GM12892 (cell line): ENCODE measurements at places on chromosomes 6 and 20.

DNA sequence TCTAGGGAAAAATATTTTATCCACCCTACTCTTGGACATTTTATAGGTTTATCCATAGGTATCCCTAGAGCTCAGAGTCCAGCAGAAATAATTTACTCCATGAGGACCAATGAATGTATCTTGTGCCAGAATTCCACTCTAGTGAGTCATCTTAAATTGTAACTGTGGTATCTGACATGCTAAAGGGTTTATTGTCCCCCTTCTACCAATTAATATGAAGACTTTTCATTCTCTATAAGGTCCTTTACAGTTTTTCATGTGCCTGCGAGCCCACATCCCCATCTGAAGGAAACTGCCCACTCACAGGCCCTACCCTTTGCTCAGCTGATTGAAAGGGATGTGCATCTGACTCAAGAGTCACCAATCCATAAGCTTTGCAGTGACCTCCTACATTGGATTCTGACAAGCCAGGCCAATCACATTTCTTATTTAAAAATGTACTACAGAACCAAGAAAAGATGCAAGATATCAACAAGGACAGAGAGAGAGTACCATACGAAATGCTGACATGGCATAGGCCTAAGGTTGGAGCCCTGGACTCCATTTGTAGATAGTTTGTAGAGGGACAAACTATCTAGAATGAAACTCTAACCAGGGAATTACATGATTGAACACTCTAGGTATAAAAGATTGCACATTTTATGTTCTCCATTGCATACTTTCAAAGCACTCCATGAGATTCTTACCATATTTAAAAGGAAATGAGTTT is 93.4 kb upstream of the DEFB112 start:
- DNase-seq = no peak

DNA sequence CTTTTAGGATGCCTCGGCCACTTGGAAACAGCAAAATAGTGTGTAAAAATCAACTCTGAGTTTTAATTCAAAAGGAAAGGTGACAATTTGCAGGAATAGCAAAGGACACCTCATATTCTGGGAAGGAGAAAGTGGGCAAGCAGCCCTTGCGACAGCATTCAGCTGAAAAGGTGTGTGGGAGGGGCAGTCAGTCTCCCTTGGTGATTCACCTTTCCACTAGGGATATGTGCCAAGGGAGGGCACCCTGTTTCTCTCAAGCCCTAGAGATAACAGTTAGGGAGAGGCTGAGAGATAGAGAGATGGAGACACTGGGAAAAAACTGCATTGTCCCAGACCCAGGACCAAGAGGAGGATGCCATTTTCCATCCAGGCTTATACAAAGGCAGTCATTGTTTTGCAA is 228.1 kb downstream of the EPM2A start:
- DNase-seq = no peak

GRCh38 chr6:148293181-148293995 is 49.2 kb upstream of the SASH1 start:
- DNase-seq = no peak

- no peak for DNase-seq
These were observed 1.3 kb upstream of the PLCG1 start for GRCh38 chr20:41135888-41136679.

GRCh38 chr6:156279261-156279969 is 497.8 kb upstream of the ARID1B start:
- no peak for DNase-seq

DNA sequence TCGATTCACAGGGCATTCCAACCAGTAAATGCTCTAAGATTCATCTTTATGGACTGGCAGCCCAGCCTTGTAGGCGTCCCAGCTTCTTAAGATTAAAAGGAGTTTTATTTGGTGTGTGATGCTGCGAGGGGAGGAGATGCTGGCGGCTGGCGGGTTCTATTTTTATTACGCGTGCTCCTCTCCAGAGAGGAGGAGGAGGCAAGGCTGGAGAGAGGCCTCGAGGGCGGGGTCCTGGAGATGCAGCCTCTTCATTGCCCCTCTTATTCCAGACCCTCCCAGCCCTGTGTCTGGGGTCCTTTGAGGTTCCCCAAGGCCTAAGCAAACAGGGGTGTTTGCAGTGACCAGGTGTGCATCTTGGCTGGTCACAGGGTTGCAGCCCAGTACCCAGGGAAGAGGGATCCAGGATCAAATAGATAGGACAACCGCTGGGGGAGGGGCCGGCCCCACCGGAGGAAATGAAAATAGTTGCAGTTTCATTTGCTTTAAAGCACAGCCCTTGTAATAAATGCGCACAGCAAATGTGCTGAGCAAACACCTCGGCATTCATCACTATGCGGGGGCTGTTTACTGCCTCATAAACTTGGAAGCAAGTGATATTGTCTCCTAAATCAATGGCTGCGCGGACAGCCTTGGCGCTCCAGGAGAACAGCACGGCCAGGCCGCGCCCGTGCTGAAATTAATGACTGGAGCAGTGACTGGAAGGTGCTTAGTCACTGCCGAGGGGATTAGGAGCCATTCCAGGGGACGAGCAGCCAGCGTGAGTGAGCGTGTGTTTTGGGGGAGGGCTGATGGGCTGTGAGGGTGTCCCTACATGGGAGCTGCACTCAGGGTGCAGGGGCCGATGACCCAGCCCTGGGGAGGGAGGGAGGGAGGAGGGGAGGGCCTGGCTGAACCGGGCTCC is 83.0 kb downstream of the TMEM242 start:
- no peak for DNase-seq

- no peak for DNase-seq
These were observed 20.7 kb downstream of the FUCA2 start for GRCh38 chr6:143490775-143491174.

DNA sequence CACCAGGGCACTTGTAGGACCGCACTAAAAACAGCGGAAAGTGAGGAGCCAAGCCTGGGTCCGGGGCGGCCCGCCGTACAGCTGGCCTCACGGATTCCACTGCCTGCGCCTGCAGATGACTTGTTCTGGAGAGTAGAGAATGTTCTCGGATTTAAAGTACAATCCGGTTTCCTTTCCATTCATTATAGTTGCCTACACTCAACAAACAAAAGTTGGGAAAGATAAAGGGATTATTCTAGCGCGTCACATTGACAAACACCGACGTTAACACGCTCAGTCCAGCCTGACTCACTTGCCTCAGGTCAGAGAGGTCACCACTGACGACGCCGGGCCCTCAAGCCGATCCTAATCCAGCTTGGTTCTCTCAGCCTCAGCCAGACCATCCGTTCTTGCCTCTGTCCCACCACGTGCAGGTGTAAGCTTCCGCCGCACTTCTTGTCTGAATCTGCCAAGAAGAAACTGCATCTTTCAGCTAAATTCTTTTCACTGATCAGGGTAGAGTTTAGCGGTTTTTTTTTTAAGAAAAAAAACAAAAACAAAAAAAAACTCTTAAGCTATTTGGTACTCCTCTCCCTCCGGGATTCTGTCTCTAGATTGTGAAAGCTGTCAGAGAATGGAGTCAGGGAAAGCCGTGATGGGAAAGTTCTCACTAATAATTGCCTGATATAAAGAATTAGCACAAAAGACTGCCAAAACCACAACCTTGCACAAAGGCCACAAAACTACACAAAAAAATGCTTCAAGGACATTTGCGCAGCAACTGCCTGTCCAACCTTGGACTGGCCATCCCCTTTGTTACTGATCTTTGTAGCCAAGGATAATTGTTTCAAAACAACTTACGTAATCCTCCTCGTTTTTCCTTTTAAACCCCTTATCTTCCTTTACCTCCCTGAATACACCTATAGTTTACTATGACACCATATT is 1.1 kb upstream of the PHF10 start:
- no peak for DNase-seq

DNA sequence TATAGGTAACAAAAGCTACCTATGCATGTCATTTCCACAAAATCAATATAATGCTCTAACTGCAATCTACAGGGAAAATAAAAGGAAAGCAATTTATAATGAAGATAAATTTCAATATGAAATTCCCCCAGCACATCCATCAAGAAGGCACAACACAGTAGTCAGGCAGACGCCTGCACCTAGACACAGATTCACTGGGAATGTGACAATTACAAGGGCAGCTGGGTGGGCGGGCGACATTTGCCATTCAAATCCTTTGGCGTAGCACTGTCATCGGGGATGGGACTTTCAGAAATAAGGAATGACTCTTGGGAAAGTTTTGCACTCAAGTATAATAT is 60.4 kb downstream of the SULF2 start:
- DNase-seq = no peak

GRCh38 chr6:106445508-106445878 is 85.0 kb downstream of the CRYBG1 start:
- no peak for DNase-seq

DNA sequence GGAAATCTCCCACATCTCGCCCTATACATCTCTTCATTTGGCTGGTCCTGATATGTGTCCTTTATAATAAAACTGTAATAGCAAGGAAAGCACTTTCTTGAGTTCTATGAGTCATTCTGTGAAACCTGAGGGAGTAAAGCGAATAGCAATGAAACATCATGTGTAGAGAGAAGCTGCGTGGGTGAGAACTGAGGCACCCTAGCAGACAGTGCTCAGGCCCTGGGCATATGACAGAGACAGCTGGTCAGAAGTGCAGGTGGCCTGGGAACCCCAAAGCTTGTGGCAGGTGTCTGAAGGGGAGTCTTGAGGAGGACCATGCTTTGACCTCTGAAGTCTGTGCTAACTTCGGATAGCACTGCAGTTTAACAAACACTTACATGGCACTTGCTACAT is 1.3 kb upstream of the BLOC1S5 start:
- no peak for DNase-seq

DNA sequence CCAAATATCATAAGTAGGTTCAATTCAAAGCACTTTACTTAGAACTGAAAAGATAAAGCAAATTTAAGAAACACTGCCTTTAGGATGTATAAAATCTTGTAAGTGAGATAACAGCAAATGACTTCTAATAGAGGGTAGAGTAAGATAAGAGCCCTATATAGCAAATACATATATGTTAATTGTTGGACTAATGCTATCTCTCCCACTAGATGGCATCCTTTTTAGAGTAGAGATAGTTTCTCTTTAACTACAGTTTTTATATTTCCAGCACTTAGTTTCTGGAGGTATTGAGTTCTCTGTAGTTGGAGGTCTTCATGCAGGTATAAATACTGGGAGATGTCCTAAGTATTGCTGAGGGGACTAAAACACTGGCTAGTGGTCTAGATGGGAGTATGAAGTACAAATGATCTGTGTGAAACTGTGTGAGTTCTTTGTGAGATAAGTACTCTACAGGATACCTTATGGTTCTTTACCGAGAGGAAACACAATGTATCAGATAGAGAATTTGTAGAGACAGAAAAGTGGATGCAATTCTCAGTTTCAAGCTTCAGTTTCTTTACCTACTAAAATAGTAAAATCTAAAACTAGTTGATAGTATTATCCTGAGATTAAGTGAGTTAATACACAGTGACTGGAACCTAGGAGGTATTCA is 399.3 kb downstream of the KHDRBS2 start:
- DNase-seq = no peak

GRCh38 chr20:63860325-63861051 is 810 bp upstream of the ABHD16B start:
- DNase-seq = no peak

- no peak for DNase-seq
These were observed 15.2 kb downstream of the ID1 start for GRCh38 chr20:31620246-31620645.

DNA sequence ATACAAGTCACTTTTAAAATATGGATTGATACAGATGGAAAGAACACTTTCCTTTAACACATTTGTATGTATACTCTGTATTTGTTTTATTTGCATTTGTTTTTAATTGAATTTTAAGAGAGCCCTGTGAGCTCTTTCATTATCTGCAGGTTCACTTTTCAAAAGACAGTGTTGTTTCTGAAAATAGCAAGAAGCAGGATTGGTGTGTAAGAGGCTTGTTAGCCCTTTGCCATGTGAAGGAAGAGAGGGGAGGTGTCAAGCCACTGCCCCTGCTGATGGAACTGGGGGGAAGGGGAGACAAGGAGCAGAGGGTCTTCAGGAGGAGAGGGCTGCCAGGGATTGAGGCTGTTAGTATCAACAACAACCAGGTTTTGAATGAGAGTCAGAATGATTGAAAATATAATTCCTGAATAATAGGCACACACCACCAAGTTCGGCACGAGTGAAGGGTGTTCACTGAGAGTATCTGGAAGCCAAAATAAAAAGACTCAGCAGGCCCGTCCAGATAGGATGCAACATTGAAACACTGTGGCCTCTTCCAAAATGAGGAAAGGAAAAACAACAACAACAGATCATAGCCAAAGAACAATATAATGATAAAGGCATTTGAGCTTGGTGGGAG is 12.6 kb upstream of the PBOV1 start:
- DNase-seq = no peak

- DNase-seq = no peak
These were observed 44.1 kb upstream of the TSPYL1 start for GRCh38 chr6:116323863-116324262.

- no peak for DNase-seq
These were observed 14.4 kb upstream of the FOXO3 start for GRCh38 chr6:108546079-108547049.

GRCh38 chr20:21555470-21556120 is 41.7 kb upstream of the NKX2-2 start:
- DNase-seq = no peak

- no peak for DNase-seq
These were observed 30.5 kb upstream of the SASH1 start for GRCh38 chr6:148311966-148312669.

DNA sequence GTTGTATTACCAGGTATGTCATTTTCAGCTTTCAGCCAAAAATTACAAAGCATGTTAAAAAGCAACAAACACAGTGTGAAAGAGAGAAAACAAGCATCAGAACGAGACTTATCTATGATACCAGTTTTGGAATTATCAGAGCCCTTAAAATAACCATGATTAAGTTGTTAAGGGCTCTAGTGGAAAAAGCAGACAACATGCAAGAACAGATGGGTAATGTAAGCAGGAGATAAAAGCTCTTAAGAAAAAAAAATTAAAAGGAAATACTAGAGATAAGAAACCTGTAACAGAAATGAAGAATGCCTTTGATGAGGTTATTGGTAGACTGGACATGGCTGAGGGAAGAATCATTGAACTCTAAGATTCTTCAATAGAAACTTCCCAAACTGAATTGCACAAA is 127.5 kb upstream of the SCGN start:
- DNase-seq = no peak

GRCh38 chr6:37657112-37657886 is 40.4 kb downstream of the MDGA1 start:
- no peak for DNase-seq

DNA sequence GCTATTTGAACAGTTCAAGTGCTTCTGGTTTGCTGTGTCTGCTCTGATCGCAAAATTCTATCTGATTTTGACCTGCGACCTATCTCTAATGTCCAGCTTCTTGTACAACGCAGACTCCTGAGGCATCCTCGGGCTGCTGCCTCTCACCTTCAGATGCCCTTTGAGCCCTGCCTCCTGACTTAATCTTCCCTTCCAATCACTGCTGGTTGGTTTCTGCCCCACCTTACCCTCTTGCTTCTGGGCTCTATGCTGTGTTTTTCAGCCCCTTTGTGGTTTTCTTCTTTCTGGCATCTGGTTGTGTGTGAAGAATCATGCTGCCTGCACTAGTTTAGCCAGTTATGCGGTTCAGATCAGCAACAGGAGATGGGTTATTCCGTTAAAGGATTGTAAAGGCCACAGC is 131.2 kb upstream of the THEMIS start:
- no peak for DNase-seq

- no peak for DNase-seq
These were observed 1.8 kb downstream of the WRNIP1 start for GRCh38 chr6:2766767-2767656.
